ENCODE measurements at places on chromosomes 4 and X.

DNA sequence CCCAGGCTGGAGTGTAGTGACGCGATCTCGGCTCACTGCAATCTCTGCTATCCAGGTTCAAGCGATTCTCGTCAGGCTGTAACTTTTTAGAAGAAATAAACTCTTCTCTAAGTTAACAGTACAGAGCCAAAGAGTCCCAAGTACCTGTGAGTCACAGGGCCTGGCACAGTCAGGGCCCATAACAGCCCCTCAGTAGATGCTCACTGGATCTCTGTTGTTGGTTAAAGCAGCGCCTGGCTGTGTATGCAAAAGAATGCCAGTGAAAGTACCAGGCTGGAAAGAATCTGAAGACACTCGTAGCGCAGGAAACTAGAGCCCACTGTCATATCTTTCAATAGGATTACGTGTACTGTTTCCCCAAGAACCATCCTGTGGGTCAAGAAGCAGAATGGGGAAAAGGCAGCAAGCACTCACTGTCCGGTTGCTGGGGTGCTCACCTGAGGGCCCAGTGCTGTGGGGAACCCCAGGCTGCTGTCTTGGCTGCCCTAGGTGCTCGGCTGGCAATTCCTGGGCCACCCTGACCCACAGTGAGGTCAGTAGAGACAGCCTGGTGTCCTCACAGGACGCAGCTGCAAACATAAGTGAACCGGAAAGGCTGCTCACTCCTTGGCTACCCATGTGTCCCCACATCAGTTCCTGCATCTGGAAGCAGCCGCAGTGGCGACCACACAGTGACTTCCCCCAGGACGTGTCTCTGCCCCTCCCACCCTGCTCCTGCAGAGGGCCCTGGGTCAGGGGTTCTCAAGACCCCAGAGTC, 3.1 kb upstream of the SLBP start:
- no peak for DNase-seq

DNA sequence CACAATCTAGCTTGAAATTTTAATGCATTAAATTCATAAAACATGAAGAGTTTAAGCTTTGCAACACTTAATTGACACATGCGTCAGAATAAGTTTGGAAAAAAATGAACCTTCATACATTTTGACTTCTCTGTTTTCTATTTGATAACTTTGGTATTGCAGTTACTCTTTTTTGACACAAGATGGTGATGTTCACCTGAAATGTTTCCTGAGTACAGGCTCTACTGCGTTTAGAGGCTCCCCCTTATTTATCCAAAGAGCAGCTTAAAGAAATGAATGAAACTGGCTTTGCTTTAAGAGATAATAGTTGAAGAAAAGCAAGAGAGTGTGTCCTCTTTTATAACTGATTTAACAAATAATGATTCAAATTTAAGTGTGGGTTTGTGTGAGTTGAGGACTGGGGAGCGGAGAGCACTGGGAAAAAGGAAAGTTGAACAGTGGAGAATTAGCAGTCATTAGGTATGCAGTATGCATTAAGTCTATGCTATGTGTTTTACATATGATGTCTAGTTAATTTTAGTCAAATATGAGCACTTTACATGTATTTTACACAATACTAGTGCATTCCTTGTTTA, 180.6 kb upstream of the NUDT6 start:
- DNase-seq, result no peak

DNA sequence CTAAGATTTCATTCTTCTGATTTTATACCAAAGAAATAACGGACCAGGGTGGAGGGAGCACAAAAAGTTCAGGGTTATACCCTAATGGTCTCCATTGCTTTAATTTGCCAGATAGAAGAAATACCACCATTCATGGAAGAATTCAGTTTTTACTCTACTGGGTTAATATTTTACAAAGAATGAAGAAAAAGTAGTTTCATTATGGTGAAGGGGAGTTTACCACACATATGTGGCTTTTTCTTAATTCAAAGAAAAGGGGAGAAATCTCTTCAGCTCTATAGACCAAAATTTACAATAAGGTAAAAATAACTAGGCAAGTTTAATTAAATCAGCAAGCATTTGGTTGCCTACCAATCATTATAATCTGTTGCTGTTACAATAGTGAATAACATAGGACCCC, 37.6 kb downstream of the CASK start:
- DNase-seq, result no peak

DNA sequence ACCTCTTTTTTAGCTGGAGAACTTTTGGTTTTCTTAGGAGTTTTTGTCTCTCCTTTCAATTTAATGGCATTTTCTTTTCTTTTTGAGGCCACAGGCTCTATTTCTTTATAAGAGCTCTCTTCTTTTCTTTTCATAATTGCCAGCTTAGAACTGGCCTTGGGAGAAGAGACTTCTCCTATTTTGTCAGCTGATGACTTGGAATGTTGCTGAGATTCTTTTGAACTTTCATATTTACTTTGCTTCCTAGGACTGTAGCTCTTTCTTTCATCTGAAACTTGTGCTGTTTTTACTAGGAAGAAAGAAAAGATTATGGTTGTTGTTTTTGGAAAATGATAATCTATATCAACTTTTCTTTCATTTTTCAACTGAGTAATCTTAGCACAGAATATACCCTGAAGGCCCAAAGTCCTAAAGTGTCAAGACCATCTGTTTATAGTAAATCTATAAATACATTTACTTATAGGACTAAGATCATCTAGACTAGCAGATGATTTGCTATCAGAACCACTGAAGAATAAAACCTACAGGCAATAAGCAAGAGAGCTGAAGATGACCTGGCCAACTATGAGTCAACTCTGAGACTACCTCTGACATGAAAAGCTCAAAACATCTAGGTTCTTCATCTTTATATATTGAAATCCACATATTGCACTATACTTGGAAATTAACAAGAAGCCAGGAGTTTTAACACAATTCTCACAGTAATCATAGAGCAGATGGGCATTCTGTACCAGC, 45.6 kb downstream of the RFC1 start:
- no peak for DNase-seq

- DNase-seq, result no peak
Measured at GRCh38 chr4:4694827-4695226, 153.0 kb upstream of the STX18 start.

DNA sequence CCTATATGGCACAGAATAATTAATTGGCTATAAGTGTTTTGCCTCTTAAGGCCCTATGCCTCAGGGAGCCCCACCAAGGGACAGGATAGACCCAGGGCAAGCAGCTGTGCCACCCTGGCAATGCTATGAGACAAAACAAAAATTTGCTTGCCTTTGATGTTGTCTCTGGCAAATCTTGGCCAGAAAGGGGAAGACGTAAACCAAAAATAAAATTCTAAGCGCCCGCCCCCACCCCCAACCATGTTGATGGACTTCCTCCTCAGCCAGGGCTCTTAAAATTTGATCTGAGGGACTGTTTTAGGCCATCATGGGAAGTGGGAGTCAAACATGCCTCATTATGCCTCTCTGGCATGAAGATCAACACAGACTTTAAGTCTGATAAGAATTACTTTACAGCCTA, 130.5 kb upstream of the APOOL start:
- no peak for DNase-seq

GRCh38 chrX:103831803-103832544, at the start of gene RAB9B:
TSS of gene RAB9B (minus strand) at chrX:103832257. CDS start at chrX:103825784, 6,473 bp downstream.
- no peak for DNase-seq

DNA sequence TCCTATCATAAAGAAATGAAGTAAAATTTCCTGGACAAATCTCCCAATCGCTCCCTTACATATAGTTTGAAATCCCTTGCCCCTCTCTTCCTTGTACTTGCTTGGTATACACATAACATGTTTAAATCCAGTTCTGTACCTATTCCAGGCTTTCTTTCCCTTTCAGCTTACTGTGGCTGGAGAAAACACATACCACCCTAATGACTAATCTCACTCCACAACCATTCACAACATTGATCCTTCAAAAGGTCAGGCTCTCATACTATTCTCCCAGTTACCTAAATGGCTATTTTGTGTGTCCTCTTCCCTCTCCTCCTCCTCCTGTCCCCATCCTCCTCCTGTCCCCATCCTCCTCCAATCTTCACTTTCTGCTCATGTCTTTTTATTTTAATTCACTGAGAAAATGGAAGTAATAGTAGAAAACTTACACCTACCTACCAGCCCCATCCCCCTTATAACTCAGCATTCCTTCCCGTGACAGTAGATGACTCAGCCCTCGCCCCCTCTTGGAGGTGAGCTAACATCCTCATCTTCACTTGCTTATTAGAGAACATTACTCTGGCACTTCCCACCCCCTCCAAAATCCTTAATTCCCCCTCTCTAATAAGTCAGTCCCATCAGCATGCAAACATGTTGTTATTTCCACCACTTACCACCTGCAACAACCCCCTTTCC, 77.5 kb downstream of the IL15 start:
- DNase-seq, result no peak

DNA sequence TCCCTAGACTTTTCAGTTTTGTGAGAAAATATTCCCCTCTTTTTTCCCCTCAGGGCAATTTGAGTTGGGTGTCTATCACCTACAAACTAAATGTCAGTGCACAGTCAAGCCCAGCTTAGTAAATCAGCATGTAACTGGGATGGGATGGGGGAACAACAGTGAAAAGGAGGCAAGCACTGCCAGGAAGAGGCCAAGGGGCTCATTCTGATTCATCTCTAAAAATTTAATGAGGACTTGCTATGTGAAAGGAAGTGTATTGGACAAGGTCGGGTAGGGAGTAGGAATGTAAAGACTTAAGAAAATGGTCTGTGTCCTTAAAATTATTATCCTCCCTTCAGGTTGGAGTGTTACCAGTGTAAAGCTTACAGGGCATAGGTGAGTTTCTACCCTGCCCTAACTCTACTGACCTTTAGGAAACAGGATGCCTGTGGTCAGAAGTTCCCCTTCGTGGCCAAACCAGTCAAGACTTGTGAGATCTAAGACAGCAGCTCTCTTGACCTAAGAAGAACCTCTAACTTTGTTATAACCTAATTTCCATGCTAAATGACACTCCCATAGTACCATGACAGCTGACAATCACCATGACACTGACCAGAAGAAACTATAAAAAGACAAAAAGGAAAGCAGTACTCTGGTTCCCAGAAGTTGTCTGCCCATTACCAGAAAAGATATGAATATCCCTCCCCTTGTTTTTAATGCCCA, 194.4 kb upstream of the LDB2 start:
- no peak for DNase-seq

DNA sequence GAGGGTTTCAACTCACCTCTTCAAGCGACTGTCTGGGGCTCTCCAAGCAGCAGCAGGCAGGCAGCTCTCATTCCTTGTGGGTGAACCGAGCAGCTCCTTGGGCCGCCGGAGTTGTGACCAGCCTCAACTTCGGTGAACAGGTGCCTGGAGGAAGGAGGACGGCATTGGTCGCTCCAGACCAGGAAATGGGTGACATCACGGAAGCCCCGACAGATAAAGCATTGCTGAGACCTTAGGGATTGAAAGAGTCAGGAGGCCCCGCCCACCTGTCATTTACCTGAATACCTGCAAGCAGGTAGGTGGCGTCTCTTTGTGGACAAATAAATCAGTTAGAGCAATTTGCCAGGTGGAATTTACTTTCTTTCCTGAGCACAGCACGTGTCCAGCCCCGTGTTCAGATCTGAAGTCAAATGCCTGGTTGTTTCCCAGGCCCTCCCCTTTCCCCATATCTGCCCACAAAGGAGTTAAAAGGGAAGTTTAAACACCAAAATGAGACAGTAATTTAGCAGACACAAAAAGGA, at the start of gene LNX1:
TSS of gene LNX1 (minus strand) at position 115 of the 521 bp plus-strand sequence. CDS start 17,484 bp downstream, outside the sequence.
- no peak for DNase-seq

DNA sequence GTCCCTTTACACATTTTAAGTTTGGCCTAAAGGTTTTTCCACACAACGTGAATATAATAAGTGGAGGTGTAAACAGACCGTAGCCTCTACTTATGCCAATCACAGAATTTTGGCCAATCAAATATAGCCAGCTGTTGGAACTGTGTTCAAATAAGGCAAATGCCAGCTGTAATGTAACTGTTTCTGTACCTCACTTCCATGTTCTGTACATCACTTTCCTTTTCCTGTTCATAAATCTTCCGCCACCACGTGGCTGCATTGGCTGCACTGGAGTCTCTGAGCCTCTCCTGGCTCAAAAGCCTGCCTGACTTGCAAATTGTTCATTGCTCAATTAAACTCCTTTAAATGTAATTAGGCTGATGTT, 105.1 kb upstream of the SMIM31 start:
- no peak for DNase-seq

DNA sequence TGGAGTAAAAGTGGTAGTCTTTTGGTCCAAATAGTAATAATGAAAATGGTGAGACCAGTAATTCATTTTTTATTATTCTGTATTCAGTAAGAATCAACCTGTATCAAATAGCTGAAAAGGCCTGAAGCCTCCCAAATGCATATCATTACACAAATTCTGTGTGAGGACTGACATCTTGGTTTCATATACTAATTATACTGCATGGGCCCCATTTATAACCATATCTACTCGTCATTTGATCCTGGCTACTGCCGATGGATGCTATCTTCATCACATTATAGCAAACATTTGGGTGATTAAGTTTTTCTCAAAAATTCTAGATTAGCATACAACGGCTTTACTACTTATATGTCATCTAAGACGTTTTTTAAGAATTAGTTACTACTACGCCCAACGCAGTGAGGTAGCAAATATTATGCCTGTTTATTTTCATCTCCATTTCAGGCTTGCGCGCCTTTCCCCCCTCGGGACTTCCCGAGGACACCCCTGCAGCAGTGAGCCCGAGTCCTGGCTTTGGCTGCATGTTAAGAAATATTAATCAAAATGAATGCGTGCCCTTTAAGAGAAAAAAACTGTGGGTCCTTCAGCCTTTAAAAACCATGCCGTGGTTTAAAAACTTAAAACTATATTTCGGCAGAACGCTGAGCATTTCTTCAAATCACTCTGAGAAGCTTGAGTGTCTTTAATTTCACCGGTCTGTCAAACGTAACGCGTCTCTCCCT, 814 bp upstream of the MMAA start:
- no peak for DNase-seq

GRCh38 chr4:24675721-24676389, 91.5 kb upstream of the DHX15 start:
- DNase-seq, result no peak

DNA sequence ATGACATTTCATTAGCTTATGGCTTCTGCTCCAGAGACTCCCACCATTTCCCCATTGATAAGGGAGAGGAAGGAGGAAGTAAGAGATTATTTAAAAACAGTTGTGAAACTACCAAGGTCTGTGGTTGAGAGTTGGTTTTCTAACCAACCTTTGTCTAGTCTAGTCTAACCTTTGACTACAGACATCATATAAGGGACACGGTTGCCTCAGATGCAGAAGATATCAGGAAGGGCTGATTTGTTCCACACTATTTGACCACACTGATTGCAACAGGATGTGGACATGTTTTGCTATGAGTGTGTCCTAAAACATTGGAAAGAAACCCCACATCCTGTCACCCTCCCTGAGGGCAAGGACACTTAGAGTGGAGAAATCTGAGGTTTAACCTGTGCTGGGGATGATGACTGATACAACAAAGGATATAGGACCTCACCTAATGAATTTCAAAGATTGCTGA, 53.0 kb downstream of the COQ2 start:
- DNase-seq, result no peak

- DNase-seq, result no peak
Measured at GRCh38 chr4:153542131-153542530, 76.0 kb downstream of the TMEM131L start.

DNA sequence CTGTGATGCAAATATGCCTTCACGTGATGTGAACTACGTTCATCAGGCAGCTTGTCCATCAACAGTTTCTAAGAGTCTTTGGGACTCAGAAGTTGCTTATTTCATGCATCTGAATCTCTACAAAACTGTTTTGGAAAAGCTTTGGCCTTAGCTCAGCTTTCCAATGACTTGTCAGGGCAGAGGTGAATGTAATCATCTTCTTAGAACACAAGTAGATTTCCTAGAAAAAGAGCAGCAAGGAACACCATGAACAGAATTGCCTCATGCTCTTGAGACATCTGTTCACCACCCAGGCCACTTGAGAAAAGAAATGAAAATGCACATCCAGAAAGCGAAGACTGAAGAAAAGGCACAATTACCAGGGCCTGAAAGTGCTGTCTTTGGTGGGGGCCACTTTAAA, 105.8 kb upstream of the PDHA1 start:
- DNase-seq, result no peak

Measured in NCI-H187 treated with DMSO at 0.1 percent for 48 hours (cell line).